ENCODE measurements at places on chromosomes 5 and 9. TPM values are rescaled to one million over a fixed set of nuclear protein-coding genes. Genes with fewer than 3 reads are reported as not detected.

GRCh38 chr9:97548819-97549540, 47.5 kb downstream of the TMOD1 start:
- no peaks in the 10 kb centered on the region for H3K4me1 ChIP-seq
- no peak overlapping the region for H3K27ac ChIP-seq
- no peak for DNase-seq
- peaks cover 7% of the 10 kb centered on the region for H3K36me3 ChIP-seq
- H3K27me3 ChIP-seq: no peaks in the 10 kb centered on the region

DNA sequence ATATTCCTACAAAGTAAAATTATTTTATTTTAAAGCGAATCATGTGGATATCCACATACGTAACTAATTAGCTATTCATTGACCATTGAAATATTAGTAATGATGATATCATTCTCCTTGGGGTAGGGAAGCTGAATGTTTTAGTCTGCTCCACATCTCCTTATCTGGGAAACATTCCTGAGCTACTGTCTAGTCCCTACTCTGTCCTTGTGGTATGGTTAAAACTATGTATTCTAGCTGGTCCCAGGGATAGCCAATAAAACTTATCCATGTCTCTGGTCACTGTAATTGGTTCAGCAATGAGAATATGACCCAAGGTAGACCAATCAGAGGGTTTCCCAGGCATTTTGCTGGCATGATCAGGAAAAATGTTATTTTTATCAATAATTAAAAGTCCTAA, 76.0 kb upstream of the DAP start:
- H3K27ac ChIP-seq: no peak overlapping the region
- H3K4me3 ChIP-seq: no peak overlapping the region
- no peaks in the 10 kb centered on the region for H3K4me1 ChIP-seq
- H3K27me3 ChIP-seq: no peaks in the 10 kb centered on the region

- H3K4me3 ChIP-seq: no peak overlapping the region
- H3K27me3 ChIP-seq: no peaks in the 10 kb centered on the region
- H3K36me3 ChIP-seq: no peaks in the 10 kb centered on the region
- no peaks in the 10 kb centered on the region for H3K4me1 ChIP-seq
- no peak overlapping the region for H3K27ac ChIP-seq
Measured at GRCh38 chr5:144131261-144131660, 39.2 kb downstream of the YIPF5 start.

DNA sequence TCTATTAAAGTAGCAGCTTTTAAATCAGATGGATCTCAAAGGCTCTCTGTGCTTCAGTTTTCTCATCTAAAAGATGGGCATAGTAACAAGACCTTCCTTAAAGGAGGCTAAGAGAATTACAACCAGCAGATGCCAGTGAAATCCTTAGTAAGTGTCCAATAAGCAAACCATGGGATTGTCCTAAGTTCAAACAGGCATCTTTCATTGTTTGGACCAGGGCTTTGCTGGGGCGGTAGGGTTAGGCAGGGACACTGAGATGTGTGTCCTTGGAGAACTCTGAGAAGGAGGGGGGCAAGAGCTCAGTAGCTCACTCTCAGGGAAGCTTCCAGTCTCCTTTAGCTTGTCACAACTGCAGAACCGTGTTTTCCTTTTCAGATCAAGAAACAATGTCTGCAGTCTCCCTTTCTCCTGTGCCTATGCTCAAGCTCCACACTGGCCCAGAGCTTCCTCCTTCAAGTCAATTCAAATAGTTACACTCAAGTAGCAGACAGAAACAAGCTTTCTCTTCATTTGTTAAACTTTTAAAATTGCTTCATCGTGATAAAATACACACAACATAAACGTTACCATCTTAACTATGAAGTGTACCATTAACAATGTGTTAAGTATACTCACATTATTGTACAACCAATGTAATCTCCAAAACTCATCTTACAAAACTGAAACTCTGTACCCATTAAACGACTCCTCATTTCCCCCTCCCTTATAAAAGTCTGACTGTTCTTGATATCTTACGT, 216.2 kb downstream of the PIK3R1 start:
- H3K4me3 ChIP-seq: no peak overlapping the region
- no peak overlapping the region for H3K27ac ChIP-seq
- H3K4me1 ChIP-seq: no peaks in the 10 kb centered on the region
- no peaks in the 10 kb centered on the region for H3K27me3 ChIP-seq

GRCh38 chr9:127495884-127496555, 44.7 kb downstream of the LRSAM1 start:
- peaks cover 2% of the 10 kb centered on the region for H3K36me3 ChIP-seq
- no peaks in the 10 kb centered on the region for H3K27me3 ChIP-seq
- no peak for DNase-seq

- no peak overlapping the region for H3K27ac ChIP-seq
- no peak for DNase-seq
- no peak overlapping the region for H3K4me3 ChIP-seq
- no peaks in the 10 kb centered on the region for H3K4me1 ChIP-seq
- peaks cover 2% of the 10 kb centered on the region for H3K36me3 ChIP-seq
Measured at GRCh38 chr9:4050916-4051315, 249.0 kb downstream of the GLIS3 start.

GRCh38 chr9:70034271-70034711, 9.4 kb upstream of the MAMDC2 start:
- H3K27ac ChIP-seq: no peak overlapping the region
- H3K36me3 ChIP-seq: no peaks in the 10 kb centered on the region
- no peak for DNase-seq

DNA sequence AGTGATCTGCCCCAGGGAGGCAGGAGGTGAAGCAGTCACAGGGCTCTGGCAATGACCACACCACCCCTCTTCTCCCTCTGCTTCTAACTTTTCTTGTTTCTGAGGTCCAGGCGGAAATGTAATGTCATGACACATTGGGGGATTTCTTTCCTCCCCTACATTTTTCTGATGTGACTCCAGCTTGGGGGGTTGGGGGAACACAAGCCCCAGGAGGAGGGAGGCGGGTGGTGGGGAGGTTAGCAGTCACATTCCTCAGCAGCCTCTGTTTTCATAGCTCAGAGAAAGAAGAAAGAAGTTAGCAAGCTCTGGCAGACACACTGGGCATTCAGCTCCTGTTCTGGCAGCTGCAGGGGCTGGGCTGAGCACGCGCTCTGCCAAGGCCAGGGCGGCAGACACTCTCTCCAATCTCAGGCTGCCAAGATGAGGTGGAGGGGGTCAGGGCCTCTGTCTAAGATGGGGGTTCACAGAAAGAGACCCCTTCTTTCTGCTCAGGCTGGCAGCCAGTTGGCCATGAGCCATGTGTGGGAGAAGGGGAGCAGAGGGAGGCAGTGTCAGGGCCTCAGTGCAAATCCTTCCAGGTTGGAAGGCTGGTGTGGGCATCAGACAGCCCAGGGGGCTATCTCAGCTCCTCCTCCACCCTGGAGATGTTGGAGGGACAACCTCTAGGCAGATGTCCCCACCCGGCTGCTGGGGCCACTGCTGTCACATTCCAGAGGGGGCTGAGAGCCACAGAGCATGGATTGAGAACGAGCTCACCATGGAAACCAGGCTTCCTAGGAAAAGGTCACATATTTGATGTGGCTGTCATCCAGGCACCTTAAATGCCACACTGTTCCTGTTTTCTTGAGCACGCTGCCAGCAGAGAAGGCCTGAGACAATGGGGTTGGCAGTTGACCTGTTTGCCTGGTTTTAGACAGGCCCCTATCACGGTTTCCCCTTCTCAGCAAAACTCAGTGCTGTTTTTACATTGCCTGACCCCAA, 20.1 kb upstream of the PFDN1 start:
- no peaks in the 10 kb centered on the region for H3K27me3 ChIP-seq
- no peaks in the 10 kb centered on the region for H3K36me3 ChIP-seq
- H3K4me1 ChIP-seq: no peaks in the 10 kb centered on the region
- DNase-seq: no peak

GRCh38 chr9:133163504-133164172, at the start of gene GBGT1:
Gene GBGT1, minus strand, starts transcription at chr9:133163914. Its CDS starts 1,502 bp downstream, at chr9:133162412.
- no peak within 1 kb of the TSS for H3K27ac ChIP-seq
- peak; percentile 83 for DNase-seq
- H3K27me3 ChIP-seq: no peaks in the 10 kb centered on the region
- H3K36me3 ChIP-seq: no peaks in the 10 kb centered on the region
- no peaks in the 10 kb centered on the region for H3K4me1 ChIP-seq

- no peak overlapping the region for H3K27ac ChIP-seq
- H3K27me3 ChIP-seq: no peaks in the 10 kb centered on the region
- H3K4me1 ChIP-seq: no peaks in the 10 kb centered on the region
- DNase-seq: no peak
- no peak overlapping the region for H3K4me3 ChIP-seq
- H3K36me3 ChIP-seq: no peaks in the 10 kb centered on the region
Measured at GRCh38 chr9:136921307-136921706, 23.2 kb downstream of the FBXW5 start.

DNA sequence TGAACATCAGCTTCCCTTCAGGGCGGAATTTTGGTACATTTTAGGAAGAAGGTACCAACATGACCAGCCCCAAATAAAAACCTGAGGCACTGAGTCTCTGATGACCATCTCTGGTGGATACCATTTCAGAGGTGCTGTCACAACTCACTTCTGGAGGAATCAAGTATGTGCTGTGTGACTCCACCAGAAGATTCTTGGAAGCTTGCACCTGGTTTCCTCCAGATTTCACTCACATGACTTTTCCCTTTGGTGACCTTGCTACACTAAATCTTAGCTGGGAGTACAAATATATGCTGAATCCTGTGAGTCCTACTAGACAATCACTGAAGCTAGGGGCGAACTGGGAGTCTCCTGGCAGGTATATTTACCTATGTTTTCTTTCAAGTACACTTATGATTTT, 28.5 kb downstream of the ECPAS start:
- peaks cover 2% of the 10 kb centered on the region for H3K4me1 ChIP-seq
- no peaks in the 10 kb centered on the region for H3K36me3 ChIP-seq
- no peak overlapping the region for H3K27ac ChIP-seq
- DNase-seq: no peak
- H3K4me3 ChIP-seq: no peak overlapping the region

DNA sequence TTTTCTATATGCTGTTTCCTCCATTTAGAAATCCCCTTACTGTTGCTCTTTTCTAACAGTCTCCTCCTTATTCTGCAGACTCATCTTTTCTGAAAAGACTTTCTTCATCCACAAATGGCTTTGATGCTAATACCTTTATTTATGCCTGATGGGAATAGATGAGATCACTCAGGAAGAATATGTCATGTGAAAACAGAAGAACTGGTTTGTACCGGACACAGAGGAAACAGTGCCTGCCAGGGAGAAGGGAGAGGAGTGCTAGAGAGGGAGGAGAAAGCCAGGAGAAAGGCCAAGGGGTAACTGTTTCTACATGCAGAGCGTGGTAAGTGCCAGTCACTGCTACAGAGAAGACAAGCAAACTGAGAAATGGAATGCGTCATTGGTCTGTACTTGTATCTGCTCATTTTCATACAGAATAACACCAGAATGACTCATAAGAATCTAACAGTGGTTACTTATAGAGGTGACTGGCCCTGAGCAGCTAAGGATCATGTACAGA, 45.9 kb upstream of the PJA2 start:
- peak overlapping the region; percentile 60 for H3K27ac ChIP-seq
- no peaks in the 10 kb centered on the region for H3K27me3 ChIP-seq
- no peaks in the 10 kb centered on the region for H3K36me3 ChIP-seq
- no peak overlapping the region for H3K4me3 ChIP-seq
- DNase-seq: no peak

DNA sequence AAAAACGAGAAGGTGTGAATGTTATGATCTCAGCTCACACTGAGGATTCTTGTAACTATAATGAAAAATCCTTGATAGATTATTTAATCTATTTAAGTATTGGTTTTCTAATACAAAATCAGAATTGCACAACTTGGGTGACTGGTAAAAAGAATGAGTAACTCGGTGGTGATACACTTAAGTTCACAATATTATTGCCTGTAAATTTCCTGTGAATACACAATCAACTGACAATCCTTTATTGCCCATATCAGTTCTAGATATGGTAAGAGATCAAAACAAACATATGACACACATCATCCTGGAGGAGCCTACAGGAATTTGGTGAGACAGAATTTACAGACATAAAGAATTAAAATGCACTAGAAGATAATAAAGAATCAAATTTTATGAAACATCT, 14.1 kb upstream of the LURAP1L start:
- DNase-seq: no peak
- no peak overlapping the region for H3K27ac ChIP-seq
- no peaks in the 10 kb centered on the region for H3K27me3 ChIP-seq
- no peak overlapping the region for H3K4me3 ChIP-seq

DNA sequence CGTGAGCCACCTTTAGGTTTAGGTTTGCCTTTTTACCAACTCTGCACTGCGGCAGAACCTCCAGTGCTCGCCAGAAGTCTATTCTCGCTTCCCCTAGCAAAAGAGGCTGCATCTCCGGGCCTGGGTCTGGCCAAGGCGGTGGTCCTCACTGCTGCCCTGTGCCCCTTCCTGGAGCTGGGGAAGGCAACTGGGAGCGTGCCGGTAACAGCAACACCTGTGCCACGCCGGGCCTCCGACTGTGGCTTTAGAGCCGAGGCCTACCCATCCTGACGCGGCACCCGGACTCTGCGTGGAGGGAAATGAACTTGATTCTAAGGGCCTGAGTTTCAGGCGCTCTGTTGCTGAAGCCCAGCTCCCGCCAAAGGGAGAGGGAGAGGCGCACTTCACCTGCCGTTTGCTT, 82.4 kb upstream of the SPATA31C2 start:
- H3K27ac ChIP-seq: no peak overlapping the region
- peak; percentile 61 for DNase-seq
- H3K4me3 ChIP-seq: no peak overlapping the region
- no peaks in the 10 kb centered on the region for H3K4me1 ChIP-seq
- no peaks in the 10 kb centered on the region for H3K27me3 ChIP-seq

DNA sequence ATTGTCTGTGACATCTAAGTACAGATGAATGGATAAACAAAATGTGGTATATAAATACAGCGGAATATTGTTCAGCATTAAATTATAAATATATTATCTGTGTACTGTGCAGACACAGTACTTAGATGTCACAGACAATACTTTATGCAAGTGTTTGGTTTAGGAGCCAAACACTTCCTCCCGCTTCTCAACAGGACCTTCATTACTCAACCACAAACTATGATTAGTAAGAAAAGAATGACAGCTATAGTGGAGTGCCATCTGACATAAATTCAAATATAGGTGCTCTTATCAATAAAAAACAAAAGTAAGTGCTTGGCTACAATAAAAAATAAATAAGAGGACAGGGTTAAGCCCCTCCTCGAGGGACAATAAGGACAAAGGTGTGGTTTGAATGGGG, 38.9 kb upstream of the STX17 start:
- H3K4me3 ChIP-seq: no peak overlapping the region
- H3K4me1 ChIP-seq: no peaks in the 10 kb centered on the region
- no peaks in the 10 kb centered on the region for H3K36me3 ChIP-seq
- H3K27ac ChIP-seq: no peak overlapping the region

The TLN1 gene
- total RNA-seq: 1,271 TPM

The FAM221B gene
- total RNA-seq: not detected

The SPACA9 gene
- total RNA-seq: 5.5 TPM

The PPWD1 gene
- total RNA-seq: 46.9 TPM

The SV2C gene
- not detected for total RNA-seq

The CCDC180 gene
- 5.3 TPM for total RNA-seq

The TSSK1B gene
- total RNA-seq: not detected
